ENCODE measurements at places on chromosomes 16 and 17. TPM values are rescaled to one million over a fixed set of nuclear protein-coding genes. Genes with fewer than 3 reads are reported as not detected.
A peak's percentile ranks its signal among the peaks of the same experiment; 100 is the strongest.

DNA sequence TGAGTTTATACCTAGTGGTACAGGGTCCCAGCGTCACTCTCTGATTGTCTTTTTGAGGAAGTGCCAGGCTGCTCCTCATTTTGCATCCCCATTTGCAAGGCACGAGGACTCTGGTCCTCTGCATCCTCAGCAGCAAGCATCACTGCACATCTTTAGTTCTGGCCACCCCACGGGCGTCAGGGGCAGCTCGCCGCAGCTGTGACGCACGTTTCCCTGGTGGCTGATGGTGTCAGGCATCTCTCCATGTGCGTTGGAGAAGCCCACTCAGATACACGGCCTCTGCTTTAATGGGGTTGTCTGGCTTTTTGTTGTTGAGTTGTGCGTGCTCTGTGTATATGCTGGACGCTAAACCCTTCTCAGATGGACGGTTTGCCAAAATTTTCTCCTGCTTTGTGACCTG lies 45.2 kb upstream of the ZNF469 start:
- no peak for DNase-seq
- H3K36me3 ChIP-seq, result peaks cover 14% of the 10 kb centered on the region
- peaks cover 5% of the 10 kb centered on the region for H3K27me3 ChIP-seq
- no peak overlapping the region for H3K4me3 ChIP-seq
- H3K27ac ChIP-seq, result no peak overlapping the region

DNA sequence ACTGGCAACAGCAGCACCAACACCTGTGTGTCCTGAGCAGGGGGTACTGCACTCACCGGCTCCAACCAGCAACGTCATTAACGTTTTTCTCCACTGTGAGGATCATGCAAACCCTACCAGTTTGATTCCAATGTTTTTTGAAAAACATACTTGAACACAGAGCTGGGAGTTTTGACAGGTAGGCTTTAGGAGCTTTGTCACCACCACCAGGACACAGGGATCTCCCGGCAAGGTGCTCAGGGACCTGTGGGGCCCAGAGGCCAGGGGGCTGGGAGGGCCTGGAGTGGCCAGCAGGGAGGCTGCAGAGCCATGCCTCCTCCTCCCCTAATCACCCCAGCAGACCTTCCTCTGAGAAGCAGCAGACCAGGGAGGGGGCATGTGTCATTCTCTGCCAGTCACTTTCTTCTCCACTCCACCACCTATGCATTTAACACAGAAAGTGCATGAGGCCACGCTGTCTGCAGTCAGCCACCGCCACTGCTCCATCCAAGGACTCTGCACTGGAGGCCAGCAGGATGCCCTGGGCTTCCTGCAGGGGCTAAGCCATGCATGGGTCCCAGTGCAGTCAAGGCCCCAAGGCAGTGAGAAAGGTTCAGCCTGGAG lies 768.2 kb downstream of the KCNJ18 start:
- H3K4me1 ChIP-seq, result no peaks in the 10 kb centered on the region
- H3K4me3 ChIP-seq, result no peak overlapping the region
- peaks cover 16% of the 10 kb centered on the region for H3K27me3 ChIP-seq
- H3K27ac ChIP-seq, result no peak overlapping the region

DNA sequence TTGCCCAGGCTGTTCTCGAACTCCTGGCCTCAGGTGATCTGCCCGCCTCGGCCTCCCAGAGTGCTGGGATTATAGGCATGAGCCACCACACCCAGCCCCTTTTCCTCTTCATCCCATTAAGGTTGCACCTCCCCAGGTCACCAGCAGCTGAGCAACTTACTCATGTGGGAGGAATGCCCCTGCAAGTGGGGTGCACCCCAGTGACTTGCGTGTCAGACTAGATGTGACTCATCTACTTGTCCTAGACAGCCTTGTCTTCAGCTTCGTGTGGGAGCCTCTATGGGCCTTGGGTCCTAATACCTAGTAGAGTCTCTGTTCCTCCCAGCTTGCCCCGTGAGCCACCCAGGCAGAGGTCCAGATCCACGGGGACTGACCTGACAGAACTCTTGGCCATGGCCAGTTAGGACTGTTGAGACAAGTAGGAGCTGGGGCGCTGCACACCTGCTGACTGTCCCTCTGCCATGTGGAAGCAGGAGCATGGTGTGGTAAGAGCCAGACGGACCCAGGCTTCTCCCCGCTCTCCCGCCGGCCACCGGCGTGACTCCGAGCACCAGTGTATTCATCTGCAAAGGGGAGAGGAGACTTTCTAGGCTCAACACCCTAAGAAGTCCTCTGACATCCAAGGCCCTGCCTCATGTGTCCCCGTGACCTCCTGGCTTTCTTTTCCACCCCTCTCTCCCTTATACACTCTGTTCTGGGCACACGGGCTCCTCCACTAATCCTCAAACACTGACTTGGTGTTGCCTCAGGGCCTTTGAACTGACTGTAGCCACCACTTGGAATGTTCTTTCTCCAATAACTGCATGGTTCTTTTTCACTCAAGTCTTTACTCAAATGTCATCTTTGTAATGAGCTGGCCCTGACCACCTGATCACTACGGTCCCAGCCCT lies 11.6 kb upstream of the CBX4 start:
- H3K27ac ChIP-seq, result no peak overlapping the region
- no peak for DNase-seq
- H3K4me3 ChIP-seq, result no peak overlapping the region
- peaks cover 3% of the 10 kb centered on the region for H3K4me1 ChIP-seq
- H3K36me3 ChIP-seq, result no peaks in the 10 kb centered on the region

DNA sequence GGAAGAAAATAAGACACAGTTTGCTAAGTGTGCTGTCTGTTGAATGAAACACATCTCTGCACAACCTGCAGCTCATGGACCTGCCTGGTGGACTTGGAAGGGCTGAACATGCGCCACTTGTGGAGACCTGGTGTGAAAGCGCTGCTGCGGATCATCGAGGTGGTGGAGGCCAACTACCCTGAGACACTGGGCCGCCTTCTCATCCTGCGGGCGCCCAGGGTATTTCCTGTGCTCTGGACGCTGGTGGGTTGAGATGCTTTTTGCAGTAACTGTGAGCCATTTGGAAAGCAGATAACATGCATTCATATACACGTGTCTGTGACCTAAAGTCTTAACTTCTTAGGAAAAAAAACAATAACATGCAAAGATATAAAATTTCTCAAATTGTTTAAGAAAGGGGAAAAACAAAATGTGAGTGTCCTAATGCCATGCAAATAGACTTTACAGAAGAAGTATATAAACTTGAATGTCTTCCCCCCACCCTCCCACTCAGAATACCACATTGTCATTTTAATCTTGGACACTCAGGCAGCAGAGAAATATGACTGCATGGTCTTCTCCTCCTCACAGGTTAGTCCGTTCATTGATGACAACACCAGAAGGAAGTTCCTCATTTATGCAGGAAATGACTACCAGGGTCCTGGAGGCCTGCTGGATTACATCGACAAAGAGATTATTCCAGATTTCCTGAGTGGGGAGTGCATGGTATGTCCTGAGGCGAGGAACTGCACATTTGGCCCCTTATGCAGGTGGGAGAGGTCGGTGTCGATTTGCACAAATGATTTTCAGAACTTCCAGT lies 65.6 kb downstream of the SEC14L1 start:
- no peak for DNase-seq
- no peaks in the 10 kb centered on the region for H3K27me3 ChIP-seq
- H3K4me3 ChIP-seq, result no peak overlapping the region
- H3K36me3 ChIP-seq, result peaks cover 64% of the 10 kb centered on the region
- H3K4me1 ChIP-seq, result peaks cover 5% of the 10 kb centered on the region
- H3K27ac ChIP-seq, result no peak overlapping the region

DNA sequence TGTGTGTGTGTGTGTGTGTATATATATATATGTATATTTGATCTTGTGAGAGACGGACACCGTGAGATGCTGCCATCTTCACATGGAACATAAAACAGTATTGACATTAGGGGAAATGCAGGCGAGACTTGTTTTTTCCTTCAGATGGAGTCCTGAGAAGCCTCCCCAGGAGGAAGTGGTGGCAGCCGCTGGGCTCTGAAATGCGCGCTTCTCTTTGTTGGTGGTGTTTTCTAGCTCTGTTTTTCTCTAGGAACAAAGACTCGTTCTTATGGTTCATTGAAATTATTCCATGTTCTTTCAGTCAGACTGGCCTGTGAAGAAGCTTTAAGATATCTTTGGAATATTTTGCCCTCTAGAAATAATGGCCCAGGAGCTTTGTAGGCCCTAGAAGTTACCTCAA lies 32.9 kb downstream of the SNX29 start:
- no peak for DNase-seq
- H3K4me3 ChIP-seq, result no peak overlapping the region
- no peak overlapping the region for H3K27ac ChIP-seq
- no peaks in the 10 kb centered on the region for H3K4me1 ChIP-seq
- H3K36me3 ChIP-seq, result no peaks in the 10 kb centered on the region

GRCh38 chr17:4270736-4271135 lies 7.0 kb upstream of the ANKFY1 start:
- peaks cover 2% of the 10 kb centered on the region for H3K4me1 ChIP-seq
- no peak for DNase-seq
- H3K36me3 ChIP-seq, result peaks cover 41% of the 10 kb centered on the region

- no peak for DNase-seq
- peaks cover 59% of the 10 kb centered on the region for H3K4me1 ChIP-seq
- peak overlapping the region; percentile 1 for H3K4me3 ChIP-seq
- H3K27me3 ChIP-seq, result no peaks in the 10 kb centered on the region
Measured at GRCh38 chr17:57071991-57072944, 12.8 kb upstream of the AKAP1 start.

DNA sequence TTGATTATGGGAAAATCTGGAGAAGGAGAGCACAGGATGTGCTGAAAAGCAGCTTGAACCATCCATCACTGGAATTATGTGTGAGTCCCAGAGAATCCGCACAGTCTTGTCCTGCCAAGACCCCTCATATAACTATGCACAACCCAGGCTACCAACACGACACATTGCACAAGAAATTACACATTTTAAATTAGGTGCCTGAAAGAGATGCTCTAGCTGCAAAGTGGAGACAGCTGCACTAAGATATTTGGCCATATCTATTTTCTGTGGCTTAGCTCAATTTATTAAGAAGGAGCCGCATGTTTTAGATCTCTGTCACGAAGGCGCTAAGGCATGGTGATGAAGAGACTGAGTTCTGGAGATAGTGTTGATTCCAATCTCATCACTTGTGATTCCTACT lies 1308.4 kb downstream of the CDH8 start:
- no peaks in the 10 kb centered on the region for H3K27me3 ChIP-seq
- H3K4me1 ChIP-seq, result no peaks in the 10 kb centered on the region
- H3K27ac ChIP-seq, result no peak overlapping the region
- no peak overlapping the region for H3K4me3 ChIP-seq

DNA sequence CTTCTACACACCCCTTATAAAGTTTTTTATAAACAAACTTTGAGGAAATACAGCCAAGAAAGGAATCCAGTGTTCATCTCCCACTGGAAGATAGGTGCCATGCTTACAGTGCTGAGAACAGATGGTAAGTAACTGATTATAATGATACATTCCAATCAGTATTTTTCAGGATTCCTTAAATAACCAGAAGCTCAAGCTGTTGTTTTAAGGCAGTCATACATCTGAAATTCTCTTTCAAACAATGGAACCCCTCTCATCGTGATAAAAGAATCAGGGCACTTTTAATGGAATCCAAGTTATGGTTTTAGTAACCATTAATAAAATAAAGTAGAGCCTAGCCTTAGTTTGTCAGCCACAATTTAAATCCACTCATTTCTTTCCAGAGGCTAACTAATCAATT lies 56.1 kb upstream of the STAC2 start:
- H3K4me1 ChIP-seq, result peaks cover 15% of the 10 kb centered on the region
- no peaks in the 10 kb centered on the region for H3K27me3 ChIP-seq

DNA sequence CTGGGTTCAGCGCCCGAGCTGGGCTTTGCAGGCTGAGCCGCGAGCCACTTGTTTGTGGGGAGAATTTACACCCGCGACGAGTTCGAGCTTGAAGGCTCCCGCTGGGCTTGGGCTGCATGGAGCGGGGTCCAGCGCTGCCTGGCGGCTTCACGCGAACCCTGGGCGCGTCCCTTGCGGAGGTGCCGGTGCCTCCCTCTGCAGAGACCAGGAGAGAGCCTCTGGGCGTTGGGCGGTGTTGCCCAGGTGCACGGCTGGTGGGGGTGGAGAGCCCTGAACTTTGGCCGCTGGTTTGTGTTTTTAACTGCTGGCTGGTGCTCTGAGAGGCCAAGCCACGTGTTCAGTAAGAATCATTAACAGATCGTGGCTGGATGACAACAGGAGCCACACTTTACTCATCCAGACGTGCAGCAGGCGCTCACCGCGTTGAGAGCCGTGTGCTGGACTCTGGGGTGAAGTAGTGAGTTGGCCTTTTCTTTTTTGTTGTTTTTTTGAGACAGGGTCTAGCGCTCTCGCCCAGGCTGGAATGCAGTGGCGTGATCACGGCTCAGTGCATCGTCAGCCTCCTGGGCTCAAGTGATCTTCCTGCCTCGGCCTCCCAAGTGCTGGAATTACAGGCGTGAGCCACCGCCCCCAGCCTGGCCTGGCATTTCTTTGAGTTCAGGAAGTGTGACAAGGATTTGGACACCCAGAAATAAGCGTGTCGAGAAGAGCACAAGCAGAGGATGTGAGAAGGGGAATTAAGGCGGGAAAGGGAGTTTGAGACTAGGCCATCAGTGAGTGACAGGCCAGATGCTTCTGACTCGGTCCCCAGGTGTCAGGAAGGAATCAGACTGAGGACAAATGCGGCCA lies 827 bp downstream of the CDK10 start:
- peak overlapping the region; percentile 85 for H3K4me3 ChIP-seq
- peaks cover 7% of the 10 kb centered on the region for H3K4me1 ChIP-seq
- peaks cover 3% of the 10 kb centered on the region for H3K27me3 ChIP-seq
- no peak for DNase-seq

DNA sequence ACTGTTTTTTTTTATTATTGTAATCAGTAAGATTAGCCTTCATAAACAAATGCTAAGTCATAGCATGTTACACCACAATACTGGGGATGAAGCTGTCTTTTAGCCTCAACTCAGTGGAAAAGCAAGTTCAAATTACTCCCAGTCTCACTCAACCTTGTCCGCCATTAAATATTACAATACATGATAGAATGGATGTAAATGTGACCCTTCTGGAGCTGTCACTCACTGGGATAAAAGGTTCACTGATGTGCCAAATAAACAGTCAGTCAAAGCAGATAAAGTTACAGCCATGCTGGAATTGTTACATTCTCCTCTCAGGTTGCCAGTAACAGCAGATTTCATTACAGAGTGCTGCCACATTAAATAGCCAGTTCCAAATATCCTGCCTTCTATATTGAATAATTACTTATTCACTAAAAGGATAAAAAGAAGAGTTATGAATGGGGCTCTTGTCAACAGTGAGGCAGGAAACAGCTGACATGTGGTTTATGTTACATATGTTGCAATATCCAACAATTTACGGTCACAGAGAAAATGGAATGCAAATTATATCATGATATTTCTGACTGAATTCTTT lies 53.4 kb downstream of the BRIP1 start:
- H3K27ac ChIP-seq, result no peak overlapping the region
- H3K4me1 ChIP-seq, result peaks cover 4% of the 10 kb centered on the region
- no peak for DNase-seq
- no peaks in the 10 kb centered on the region for H3K36me3 ChIP-seq

Gene CES3
- total RNA-seq, result 3.3 TPM

Gene KRT12
- total RNA-seq, result not detected

Gene NFATC2IP
- total RNA-seq, result 66.6 TPM

Gene SUPT4H1
- 85.5 TPM for total RNA-seq

Gene TBC1D3
- total RNA-seq, result not detected

Gene ABCC12
- total RNA-seq, result not detected

Gene NPW
- total RNA-seq, result 15.2 TPM

Gene PTX4
- total RNA-seq, result 0.18 TPM

Gene KRT15
- 0.37 TPM for total RNA-seq

Gene RSAD1
- total RNA-seq, result 40.5 TPM

Gene VWA3A
- not detected for total RNA-seq

Gene SPAG7
- total RNA-seq, result 101 TPM

Gene ABCC11
- not detected for total RNA-seq

Gene GRIN2C
- total RNA-seq, result 0.31 TPM

Gene CRYM
- 12.7 TPM for total RNA-seq
